ENCODE measurements at places on chromosomes 3 and 15.

DNA sequence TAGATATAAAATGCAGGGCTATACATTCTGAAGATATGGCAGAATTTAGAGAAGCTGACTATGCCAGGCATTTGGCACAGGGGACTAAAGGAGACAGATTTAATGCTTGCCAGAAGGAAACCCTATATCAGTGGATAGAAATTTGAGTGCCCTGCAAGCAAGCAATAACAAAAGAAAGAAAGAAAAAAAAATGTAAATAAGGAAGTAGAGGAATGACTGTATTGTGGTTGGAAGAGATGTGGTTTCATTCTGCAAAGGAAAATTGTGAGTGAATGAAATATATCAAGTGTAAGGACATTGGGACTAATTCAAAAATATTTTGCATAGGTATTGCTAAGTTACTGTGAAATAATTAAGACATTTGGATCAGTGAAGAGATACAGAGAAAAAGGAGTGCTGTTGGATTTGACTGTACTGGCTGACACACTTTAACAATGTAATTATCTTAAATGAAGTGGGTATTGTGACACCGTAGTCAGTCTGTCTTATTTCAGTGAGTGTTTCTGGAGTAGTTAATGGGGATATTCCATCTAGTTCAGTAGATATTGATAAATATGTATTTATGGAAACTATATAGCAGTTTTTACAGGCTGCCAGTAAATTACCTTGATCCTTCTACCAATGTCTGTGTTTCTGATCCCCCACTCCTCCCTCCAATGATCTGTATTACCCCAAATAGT, 418.2 kb downstream of the CNTN4 start:
- peak; percentile 48 for DNase-seq

- DNase-seq = no peak
Observed at GRCh38 chr15:48389691-48390143, 58.5 kb downstream of the DUT start.

DNA sequence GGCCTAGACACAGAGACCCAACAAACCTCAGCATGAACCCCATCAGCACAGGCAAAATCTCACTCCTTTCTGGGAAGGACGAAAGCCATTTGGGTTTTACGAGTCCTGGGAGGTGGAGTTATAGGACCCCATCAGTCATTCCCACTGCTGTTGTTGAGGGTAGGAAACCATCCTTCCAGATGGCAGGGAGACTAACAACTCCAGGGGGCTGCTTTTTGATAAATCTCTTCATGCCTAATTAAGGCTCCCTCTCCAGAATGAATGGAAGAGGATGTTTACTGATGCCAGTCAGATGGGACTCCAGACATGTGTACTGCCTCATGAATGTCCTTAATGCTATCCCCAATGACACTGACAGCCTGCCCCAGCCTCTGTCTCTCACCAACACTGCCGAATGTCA, 75.3 kb downstream of the ST8SIA2 start:
- DNase-seq = no peak

- DNase-seq = no peak
Observed at GRCh38 chr15:101536875-101537405, 47.4 kb upstream of the PCSK6 start.

DNA sequence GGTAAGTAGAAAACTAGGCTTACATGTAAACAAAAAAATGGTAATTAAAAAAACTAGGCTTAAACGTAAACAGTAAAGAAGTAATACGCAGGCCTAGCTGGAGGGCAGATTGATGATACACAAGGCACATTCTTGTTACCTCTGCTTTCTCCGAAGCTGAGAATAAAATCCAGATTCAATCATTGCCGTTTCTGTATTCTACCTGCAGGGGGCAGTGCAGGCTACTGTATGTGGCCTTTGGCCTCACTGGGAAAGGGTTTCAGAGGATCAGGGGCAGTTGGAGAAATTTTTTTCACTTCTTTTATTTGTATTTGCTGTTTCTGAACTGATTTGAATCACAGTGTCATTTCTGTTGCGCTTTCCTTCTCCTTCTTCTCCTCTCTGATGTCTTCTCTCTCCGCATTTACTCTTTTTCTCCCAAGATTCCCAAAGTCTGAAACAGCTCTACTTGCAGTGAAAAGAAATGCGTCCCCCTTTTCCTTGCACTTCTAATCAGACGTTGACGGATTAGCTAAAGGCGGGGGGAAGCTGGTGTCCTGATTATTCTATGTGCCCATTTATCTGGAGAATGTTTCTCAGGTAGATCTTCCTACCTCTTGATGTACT, 67.1 kb upstream of the MCTP2 start:
- peak; percentile 10 for DNase-seq

GRCh38 chr3:67382536-67382935, 271.9 kb downstream of the SUCLG2 start:
- DNase-seq = no peak

- DNase-seq = no peak
Observed at GRCh38 chr3:70298385-70298784, 14.1 kb downstream of the MDFIC2 start.

DNA sequence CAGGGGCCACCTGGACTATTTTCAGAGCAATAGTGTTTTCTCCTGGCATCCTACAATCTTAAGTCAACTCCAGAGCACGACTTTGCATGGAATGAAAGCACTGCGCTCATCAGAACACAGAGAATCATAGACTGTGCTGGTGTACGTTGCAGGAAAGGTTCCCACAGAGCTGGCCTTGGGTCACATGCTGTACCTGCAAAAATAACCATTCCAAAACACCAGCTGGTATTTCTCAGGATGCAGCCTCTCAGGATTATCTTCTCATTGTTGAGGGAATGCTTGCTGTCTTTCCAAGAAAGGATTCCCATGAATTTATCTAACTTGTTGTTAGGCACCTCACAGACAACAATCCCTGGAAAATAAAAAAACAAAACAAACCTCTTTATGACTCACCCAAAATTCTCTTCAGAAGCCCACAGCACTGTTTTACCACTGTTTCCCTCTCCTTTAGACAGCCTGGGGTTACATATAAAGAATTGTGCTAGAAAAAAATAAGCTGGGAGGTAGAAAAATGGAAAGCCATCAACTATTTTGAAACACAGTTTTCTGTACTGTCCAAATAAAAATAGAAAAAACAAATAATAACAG, 131.7 kb downstream of the ATP8B4 start:
- DNase-seq = no peak

DNA sequence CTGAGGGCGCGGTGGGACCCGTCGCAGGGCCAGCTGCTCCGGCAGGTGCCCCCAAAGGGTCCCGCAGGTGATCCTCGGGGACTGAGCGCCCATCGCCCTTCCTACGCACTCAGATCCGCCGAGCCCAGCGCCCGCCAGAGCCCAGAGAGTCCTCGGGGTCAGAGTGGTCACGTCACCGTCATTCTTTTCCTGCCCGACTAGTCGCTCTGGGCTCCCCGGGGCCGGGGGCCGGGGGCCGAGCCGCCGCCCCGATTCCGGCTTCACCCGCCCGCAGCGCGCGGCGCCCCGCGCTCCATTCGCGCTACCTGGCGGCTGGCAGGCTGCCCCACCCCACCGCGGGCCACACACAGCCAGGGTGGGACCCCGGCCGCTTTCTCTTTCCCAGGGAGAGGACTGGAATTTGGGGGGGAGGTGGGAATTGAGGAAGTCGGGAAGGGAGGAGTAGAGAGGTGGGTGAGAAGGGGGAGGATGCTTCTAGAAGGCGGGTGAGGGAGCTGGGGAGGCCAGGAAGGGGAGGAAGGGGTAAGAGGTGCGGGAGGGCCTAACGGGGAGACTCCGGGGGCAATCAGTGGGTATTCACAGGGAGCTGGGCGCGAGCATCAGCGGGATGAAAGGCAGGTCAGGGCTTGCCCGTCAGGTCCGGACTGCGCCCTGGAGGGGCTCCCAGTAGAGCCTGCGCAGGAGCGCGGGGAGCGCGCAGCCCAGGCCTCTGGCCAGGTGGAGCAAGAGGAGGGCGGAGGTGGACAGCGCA, 36.1 kb upstream of the EPHB3 start:
- DNase-seq = peak; percentile 44

DNA sequence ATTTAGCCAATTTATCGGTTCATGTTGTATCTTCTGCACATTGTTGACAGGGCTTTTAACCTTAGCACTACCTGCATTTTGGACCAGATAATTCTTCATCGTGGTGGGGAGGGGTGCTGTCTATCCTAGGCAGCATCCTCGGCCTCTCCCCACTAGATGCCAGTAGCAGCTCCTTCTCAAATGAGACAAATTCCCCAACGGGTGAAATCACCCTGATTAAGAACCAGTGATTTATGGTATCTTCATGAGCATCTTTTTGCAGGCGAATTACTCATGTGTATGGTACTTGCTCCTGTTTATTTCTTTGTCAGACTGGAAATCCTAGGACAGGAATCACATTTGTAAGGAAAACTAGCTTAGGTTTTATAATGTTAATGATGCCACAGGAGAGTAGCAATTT, 68.0 kb downstream of the C3orf70 start:
- no peak for DNase-seq

DNA sequence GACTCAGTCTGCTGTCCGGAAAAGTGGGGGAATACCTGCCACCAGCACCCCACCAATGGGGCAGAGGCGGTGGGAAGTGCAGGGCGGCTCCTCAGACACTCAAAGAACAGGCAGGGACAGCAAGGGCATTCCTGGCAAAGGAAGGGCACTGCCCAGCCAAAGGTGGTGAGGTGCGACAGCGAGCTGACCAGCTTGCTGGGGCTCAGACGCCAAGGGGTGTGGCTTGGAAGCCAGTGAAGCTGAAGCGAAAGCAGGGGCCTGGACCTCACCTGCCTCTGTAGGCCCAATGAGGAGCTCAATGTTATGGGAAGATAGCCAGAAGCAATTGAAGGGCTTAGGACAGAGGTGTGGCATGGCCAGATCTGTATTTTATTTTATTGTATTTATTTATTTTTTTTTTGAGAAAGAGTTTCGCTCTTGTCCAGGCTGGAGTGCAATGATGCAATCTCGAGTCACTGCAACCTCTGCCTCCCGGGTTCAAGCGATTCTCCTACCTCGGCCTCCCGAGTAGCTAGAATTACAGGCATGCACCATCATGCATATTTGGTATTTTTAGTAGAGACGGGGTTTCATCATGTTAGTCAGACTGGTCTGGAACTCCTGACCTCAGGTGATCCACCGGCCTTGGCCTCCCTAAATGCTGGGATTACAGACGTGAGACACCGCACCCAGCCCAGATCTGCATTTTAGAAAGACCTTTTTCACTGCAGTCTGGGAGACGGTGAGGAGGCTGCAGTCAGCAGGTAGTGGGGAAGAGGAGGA, 4.4 kb upstream of the LMAN1L start:
- DNase-seq = no peak

DNA sequence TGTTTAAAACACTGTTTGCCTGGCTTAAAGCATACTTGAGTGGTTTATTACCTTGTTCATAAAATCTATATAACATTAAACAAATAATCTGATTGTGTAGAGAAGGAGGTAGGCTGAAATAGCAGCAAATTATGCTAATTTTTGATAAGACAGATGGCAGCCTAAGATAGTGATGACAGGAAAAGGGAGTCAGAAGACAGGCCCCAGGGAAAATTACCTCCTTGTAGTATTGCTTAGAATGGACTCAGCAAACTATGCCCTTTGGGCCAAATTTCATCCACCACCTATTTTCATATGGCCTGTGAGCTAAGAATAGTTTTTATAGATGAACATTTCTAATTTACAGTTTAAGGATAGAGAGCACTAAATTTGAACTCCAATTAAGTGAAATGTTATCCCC, 37.8 kb downstream of the CHD2 start:
- no peak for DNase-seq
